ENCODE measurements at places on chromosomes 7 and 10.

- no peak for DNase-seq
These were observed 5.6 kb upstream of the NSUN5 start for GRCh38 chr7:73314271-73314670.

DNA sequence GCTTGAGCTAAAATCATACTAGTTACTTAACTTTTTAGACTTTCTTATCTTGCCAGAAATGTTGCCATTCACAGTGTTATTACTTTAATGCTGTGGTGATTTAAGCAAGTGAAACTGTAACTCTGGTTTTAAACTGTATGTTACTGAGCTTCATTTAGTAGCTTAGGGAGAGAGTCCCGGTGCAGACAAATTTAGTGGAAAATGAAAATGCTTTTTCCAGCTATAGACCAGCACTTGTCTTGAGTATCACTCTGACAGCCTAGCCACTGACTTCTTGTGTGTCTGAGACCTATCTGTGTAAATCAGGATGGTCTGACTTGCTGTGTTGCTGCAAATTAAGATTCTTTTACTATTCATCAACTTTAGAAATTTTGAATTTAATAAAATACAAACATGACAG lies 200.8 kb downstream of the CACNB2 start:
- DNase-seq, result no peak

- no peak for DNase-seq
These were observed 6.9 kb downstream of the CPA4 start for GRCh38 chr7:130299866-130300265.

GRCh38 chr7:28155019-28155660 lies 25.5 kb downstream of the JAZF1 start:
- no peak for DNase-seq

- no peak for DNase-seq
These were observed 291.8 kb downstream of the PRKG1 start for GRCh38 chr10:51366044-51366443.

- no peak for DNase-seq
These were observed 179.1 kb upstream of the LRRTM3 start for GRCh38 chr10:66746711-66747110.

GRCh38 chr7:47572939-47573757 lies 8.8 kb downstream of the TNS3 start:
- no peak for DNase-seq

DNA sequence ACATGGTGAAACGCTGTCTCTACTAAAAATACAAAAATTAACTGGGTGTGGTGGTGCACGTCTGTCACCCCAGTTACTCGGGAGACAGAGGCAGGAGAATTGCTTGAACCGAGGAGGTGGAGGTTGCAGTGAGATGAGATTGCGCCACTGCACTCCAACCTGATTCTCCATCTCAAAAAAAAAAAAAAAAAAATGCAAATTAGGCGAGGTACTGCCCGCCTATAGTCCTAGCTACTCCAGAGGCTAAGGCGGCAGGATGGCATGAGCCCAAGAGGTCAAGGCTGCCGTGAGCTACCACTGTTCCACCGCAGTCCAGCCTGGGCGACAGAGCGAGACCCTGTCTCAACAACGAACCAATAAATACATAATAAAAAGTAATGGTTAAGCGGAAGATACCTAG lies 1.1 kb upstream of the EIF4H start:
- DNase-seq, result no peak

DNA sequence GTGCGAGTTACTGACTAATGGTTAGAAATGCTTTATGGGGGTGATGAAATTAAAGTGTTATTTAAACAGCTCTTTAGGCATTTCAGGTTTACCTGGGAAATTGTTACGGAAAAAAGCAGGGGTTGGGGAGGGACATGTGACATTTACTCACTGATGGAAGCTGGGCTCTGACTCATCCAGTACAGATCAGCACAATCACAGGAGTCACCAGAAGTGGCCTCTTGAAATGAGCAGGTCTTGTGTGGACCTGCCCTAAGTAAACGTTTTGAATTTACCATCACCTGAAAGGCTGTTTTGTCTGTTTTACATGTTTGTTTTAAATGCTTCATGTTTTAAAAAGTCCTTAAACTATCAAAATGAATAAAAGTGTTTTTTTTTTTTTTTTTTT lies 2.3 kb downstream of the GLRX3 start:
- DNase-seq, result no peak

GRCh38 chr7:38160003-38160571 lies 18.0 kb upstream of the STARD3NL start:
- DNase-seq, result no peak

DNA sequence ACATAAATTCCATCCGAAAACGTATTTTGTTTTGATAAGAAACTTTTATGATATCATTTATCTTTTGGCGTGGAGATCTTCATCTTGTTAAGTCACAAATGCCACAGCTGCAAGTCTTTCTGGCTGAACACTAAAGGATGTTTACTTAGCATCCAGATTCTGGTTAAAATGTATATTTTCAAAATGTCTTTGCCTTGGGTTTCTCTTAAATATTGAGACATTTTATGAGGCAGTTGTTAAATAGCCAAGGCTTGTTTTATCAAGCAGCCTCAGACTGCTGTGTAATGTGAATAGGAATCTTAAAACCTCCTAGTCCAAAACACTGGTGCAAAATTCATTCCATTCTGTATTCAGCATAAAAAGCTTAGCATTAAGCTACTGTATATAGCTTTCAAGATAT lies 136.3 kb upstream of the FZD1 start:
- DNase-seq, result no peak

DNA sequence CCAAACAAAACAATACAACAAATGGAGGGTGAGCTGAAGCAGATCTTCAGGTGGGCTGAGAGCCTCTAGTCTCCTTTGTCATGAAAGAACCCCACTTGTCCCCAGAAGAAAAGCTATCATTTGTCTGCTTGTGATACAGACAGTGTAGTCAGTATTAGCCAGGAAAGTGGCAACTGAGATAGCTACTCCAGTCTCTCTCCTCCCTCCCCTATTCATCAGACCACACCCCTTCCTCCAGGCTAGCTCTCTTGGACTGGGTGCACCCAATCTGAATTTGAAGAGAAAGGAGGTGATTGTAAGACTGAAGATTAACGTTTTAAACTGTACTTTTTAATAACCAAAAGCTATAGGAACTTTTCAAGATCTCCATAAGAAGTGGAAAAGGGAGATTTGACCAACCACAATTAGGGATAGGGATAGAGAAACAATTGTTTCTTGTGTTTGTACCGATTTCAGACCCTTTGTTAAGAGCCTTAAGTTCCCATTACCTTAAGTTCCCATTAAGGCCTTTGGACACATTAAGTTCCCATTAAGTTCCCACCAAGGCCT lies 14.1 kb downstream of the BMPR1A start:
- no peak for DNase-seq

DNA sequence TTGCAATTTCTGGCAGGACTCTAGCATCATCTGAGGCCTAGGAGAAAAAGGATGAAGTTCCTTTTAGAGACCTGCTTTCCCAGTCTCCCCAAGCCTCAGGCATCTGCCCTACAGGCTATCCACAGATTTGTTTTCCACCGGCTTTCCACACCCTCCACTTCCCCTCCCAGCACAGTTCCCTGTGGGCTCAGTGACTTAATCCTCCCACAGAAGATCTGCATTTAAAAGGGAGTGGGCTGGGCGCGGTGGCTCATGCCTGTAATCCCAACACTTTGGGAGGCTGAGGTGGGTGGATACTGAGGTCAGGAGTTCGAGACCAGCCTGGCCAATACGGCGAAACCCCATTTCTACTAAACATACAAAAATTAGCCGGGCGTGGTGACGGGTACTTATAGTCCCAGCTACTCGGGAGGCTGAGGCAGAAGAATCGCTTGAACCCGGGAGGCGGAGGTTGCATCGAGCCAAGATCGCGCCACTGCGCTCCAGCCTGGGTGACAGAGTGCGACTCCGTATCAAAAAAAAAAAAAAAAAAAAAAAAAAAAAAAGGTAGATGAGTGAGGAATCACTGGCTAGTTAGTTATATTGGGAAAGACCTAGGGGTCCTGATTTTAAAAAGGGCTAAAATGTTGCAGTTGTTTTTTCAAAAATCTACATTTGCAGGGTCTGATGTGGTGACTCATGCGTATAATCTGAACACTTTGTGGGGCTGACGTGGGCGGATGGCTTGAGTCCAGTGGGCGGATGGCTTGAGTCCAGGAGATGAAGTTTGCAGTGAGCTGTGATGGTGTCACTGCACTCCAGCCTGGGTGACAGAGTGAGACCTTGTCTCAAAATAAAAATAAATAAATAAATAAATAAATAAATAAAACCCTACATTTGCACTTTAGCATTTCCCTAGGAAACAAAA lies 119.5 kb downstream of the BAMBI start:
- DNase-seq, result no peak

DNA sequence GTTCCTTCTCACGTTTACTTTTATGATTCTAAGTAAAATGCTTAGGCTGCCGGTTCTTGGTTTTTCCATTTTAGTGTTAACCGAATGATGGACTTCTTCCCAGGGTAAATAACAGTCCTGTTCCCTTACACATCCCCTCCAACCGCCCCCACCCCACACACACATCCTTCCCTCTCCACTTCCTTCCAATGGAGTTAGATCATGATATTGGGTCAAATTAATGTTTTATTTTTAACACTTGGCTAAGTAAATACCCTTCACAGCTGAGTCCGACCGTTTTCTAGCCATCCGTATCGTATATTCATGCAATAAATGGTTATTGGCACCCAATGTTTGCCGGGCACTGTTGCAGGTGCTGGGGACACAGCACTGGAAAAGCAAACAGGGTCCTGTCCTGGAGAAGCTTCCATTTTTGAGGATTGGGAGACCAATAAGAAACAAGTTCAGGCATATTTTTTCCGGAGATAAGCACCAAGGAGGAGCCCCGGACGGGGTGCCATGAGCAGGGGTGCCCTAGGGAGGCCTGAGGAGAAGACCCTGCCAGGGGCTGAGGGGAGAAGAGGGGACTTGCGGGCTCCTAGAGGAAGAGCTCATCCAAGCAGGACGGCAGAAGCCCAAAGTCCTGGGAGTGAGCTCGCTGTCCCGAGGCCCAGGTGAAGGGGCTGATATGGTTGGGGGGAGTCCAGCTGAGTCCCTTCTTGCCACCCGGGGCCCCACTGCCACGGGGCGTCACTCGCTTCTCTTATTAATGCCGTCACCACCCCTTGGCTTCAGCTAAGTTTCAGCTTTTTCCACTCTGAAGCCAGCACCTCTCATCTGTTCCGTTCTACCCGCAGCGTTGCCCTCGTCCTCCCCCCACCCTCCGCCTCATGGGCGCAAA lies 126.0 kb upstream of the RET start:
- no peak for DNase-seq

DNA sequence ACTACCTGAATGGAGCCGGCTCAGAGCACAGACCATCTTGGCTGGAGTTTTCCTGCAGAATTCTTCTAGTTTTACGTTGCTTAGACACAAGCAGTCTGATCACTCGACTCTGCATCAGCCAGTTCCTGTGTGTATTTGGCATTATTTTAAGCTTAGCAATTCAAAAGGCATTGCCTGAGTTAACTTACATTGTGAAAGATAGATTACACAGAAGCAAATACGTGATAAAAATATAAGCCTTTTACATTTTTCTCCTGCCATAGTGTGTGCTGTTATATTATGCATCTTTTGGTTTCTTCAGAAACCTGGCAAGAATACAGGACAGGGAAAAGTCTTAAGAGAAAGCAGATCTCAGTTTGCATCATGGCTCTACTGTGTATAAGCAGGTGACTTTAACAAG lies 98.1 kb downstream of the LRRC4 start:
- no peak for DNase-seq

GRCh38 chr7:41948503-41948902 lies 245.6 kb upstream of the INHBA start:
- no peak for DNase-seq

- no peak for DNase-seq
These were observed 148.0 kb downstream of the LRRN3 start for GRCh38 chr7:111238886-111239285.

DNA sequence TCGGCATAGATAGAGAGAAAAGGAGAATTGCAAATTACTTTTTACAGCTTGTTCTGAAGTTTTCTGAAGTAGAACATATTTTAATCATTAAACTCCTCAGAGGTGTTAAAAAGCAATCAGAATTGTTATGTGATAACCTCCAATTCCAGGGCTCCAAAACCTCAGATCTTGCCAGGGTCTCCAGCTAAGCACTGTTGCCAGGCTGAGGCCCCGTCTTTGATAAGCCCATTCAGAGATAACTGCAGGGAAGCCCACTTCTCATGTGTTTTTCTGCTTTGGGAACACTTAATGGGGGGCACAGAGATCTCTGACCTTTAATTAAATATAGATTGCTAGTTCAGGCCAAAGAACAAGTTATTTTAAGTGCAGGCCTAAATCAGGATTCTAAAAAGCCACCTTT lies 40.4 kb downstream of the GFRA1 start:
- no peak for DNase-seq

GRCh38 chr10:98486421-98486820 lies 39.7 kb upstream of the HPS1 start:
- no peak for DNase-seq

- DNase-seq, result peak; percentile 40
These were observed 194.3 kb downstream of the ZMYND11 start for GRCh38 chr10:329361-330099.

GRCh38 chr7:65438598-65438997 lies 64.9 kb downstream of the ZNF92 start:
- no peak for DNase-seq

- no peak for DNase-seq
These were observed 595.6 kb downstream of the GRM8 start for GRCh38 chr7:126657137-126657536.

GRCh38 chr7:27202018-27202861 lies 2.3 kb upstream of the HOXA13 start:
- DNase-seq, result no peak

DNA sequence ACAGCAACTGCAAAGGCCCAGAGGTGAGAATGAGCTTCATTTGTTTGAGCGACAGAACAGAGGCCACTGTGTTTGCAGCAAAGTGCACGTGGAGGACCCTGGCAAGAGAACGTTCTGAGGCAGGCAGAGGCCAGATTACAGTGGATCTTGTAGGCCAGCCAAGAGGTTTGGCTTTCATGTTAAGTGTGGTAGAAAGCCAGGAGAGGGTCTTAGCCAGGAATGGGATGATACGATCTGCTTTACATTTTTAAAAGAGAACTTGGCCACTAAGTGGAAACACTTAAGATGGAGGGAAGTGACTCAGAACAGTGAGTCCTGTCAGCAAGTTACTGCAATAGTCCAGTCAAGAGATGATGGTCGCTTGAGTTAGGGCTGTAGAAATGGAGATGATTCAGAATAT lies 4.6 kb downstream of the CCDC136 start:
- DNase-seq, result no peak

DNA sequence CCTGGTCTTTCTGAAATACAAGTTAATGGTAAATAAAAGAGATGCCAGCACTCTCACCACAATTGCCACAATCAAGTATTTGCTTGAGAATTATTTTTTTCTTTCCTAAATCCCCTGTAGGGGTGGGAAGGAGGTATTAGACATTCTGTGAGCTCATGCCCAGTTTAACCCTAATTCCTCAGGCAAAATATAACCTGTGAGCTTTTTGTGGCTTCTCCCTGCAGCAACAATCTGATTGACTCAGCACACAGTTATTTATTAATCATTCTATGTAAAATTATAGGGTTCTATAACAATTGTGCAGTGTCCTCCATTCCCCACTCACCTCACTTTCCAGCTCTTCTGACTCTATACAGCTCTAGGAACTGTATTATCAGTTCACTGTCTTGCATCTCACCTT lies 66.3 kb downstream of the GLI3 start:
- no peak for DNase-seq
